ENCODE measurements at places on chromosomes 2 and 18. TPM values are rescaled to one million over a fixed set of nuclear protein-coding genes. Genes with fewer than 3 reads are reported as not detected.
A peak's percentile ranks its signal among the peaks of the same experiment; 100 is the strongest.

DNA sequence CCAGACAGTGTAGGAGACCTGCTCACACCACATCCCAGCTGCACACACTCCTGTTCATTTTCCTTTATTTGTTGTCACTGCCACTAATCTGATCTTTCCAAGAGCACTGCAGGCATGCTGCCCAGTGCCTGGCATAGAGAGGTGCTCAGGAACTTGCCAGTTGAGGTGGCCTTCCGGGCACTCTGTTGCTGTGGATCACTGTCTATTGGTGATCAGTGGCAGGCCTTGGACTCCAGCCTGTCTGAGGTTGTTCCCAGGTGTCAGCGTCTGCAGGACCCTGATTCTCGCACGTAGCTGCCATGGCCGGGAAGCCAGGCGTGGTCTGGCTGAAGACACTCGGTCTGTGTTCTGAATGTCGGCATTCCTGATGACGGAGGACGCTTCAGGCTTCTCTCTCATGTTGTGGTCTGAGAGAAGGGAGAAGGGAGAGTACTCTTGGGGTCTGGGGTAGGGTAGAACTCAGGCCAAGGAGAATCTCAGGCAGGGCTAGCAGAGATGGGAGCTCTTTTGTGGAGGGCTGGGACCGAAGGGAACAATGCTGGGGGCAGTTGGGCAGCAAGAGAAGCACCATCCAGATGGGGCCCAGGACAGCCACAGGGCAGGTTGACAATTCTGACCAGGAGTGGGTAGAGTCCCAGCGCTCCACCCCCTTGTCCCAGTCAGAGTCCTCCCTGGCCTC lies 240.9 kb downstream of the MYCN start:
- no peak overlapping the region for H3K27ac ChIP-seq
- H3K4me1 ChIP-seq, result no peaks in the 10 kb centered on the region
- no peak for DNase-seq
- no peaks in the 10 kb centered on the region for H3K36me3 ChIP-seq

GRCh38 chr2:178846458-178846802 lies 39.2 kb upstream of the TTN start:
- no peak overlapping the region for H3K27ac ChIP-seq
- no peaks in the 10 kb centered on the region for H3K4me1 ChIP-seq
- no peaks in the 10 kb centered on the region for H3K27me3 ChIP-seq
- H3K4me3 ChIP-seq, result no peak overlapping the region

DNA sequence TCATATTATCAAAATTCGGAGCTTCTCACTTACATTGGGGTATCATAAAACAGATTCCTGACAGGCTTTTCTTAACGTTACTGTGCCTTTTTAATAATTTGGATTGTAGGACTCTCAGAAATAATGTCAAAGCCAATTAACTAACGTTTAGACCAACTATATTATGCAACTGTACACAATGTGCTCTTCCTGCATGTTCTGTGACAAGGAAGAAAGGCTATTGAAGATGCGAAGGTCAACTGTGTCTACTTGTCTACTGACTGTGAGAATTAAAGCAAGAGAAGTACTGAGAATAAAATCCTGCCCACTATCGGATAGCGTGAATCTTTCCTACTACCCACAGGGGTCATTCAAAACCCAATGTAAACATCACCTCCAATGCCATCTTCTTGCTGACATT lies 393.0 kb downstream of the NBAS start:
- no peak for DNase-seq
- H3K27ac ChIP-seq, result no peak overlapping the region
- H3K27me3 ChIP-seq, result no peaks in the 10 kb centered on the region
- no peak overlapping the region for H3K4me3 ChIP-seq
- H3K36me3 ChIP-seq, result no peaks in the 10 kb centered on the region
- H3K4me1 ChIP-seq, result no peaks in the 10 kb centered on the region

DNA sequence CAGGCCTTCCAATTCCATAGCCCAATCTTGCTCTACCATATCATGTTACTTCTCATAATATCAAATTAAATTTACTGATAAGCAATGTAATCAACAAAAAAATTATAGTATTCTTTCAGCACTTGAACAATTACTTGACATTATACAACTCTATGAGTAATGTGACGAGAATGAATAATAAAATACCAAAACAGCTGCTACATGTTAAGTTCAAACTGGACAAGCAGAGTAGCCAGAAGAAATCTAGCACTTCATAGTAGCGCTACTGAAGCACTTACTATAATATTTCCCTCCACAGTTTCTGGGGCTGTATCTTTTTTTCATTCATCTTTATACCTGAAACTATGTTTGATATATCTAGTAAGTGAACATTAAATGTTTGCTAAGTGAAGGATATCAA lies 14.9 kb downstream of the PPP3R1 start:
- no peaks in the 10 kb centered on the region for H3K36me3 ChIP-seq
- peak overlapping the region; percentile 26 for H3K27ac ChIP-seq
- DNase-seq, result no peak
- no peak overlapping the region for H3K4me3 ChIP-seq

BOD1L2 gene
- not detected for total RNA-seq

MLPH gene
- 16.5 TPM for total RNA-seq

MBD2 gene
- 27.6 TPM for total RNA-seq

SKOR2 gene
- total RNA-seq, result not detected

CERKL gene
- total RNA-seq, result 2.6 TPM

DNA sequence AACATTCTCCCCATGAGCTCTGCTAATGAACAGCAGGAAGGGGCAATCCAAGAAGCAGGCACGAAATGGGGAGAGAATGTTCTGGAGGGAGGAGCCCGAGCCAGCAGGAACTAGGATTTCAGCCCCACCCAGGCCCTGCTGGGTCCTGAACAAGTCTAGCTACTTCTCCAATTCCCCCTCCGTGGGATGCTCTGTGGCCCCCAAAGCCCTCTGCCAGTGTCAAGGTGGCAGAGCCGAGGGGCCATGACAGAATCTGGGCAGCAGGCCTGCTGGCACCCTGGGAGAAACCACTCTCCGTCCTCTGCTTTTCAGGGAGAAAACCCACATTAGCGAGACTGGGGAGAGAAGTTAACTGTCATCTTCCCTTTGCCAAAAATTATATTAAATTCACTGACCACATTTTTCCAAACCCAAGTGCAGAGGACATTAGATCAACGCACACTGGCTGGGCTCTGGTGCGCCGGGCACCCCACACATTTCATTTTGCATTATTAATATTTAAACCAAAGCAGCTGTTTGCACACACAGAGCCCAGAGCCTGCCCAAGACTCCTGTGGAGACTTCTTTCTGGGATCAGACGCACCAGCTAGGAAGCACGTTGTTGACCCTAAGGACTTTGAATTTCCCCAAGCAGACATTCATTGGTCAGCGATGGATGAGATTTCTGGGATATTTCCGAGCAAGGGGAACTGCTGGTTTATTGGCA lies 80.2 kb upstream of the PKDCC start:
- peak overlapping the region; percentile 84 for H3K27ac ChIP-seq
- H3K4me1 ChIP-seq, result peaks cover 16% of the 10 kb centered on the region
- H3K4me3 ChIP-seq, result no peak overlapping the region
- peak; percentile 40 for DNase-seq
- no peaks in the 10 kb centered on the region for H3K27me3 ChIP-seq
- H3K36me3 ChIP-seq, result no peaks in the 10 kb centered on the region

- DNase-seq, result no peak
- H3K27me3 ChIP-seq, result no peaks in the 10 kb centered on the region
- no peaks in the 10 kb centered on the region for H3K36me3 ChIP-seq
- no peaks in the 10 kb centered on the region for H3K4me1 ChIP-seq
These were observed 6.3 kb upstream of the SCYGR8 start for GRCh38 chr2:227739351-227739750.

DNA sequence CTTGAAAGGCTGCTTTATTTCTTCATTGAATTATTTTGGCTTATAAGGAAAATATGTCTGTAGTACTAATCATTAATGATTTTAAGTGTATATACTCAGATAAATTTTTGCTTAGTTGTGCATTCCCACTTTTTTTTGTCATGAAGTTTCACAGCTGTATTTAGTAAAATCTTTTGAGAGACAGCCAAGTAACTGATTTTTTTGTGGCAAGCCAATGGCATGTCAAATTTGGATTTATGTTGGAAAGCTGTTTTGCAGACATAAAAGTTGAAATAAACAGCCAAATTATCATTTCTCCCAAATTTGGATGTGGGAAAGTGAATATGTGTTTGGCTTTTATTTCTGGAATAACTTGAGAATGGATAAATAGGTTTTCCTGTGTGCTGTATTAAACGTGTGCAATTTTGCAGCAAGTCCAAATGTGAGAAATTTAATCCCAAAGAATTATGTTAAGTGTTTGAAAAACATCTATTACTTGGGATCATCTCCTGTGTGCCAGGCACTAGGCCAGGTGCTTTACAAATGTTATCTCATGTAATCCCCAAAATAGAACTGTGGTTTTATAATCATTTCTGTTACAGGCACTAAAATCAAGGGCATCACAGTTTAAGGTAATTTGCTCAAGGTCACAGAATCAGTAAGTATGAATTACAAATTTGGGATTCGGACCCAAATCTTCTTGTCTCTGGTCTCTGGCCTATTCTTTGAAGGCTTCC lies 160.4 kb downstream of the PTPRM start:
- DNase-seq, result no peak
- H3K4me3 ChIP-seq, result no peak overlapping the region
- H3K36me3 ChIP-seq, result no peaks in the 10 kb centered on the region
- H3K4me1 ChIP-seq, result no peaks in the 10 kb centered on the region

DNA sequence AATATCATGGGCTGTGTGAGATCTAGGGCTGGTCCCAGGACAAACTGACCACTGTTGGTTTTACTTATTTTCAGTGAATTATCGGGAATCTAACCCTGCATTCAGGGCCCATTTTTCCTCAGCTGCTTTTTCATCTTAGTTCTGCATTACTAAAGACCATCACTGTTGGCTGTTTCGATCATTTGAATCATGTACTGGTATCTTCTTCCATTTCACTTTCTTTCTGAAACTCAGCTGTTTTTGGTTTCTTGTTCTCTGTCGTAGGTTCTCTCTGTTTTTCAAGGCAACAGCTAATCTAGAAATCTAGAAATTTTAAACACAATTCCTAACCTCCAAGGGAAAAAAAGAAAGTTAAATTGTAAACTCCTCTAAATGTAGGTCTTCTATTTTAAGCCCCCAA lies 159.9 kb upstream of the SESTD1 start:
- H3K4me1 ChIP-seq, result no peaks in the 10 kb centered on the region
- H3K27me3 ChIP-seq, result no peaks in the 10 kb centered on the region
- H3K27ac ChIP-seq, result no peak overlapping the region
- H3K36me3 ChIP-seq, result no peaks in the 10 kb centered on the region

- no peaks in the 10 kb centered on the region for H3K4me1 ChIP-seq
- H3K4me3 ChIP-seq, result no peak overlapping the region
- H3K27me3 ChIP-seq, result no peaks in the 10 kb centered on the region
- H3K36me3 ChIP-seq, result no peaks in the 10 kb centered on the region
These were observed 125.3 kb upstream of the KLF7 start for GRCh38 chr2:207290833-207291624.

PDE1A gene
- total RNA-seq, result 13.1 TPM

DNA sequence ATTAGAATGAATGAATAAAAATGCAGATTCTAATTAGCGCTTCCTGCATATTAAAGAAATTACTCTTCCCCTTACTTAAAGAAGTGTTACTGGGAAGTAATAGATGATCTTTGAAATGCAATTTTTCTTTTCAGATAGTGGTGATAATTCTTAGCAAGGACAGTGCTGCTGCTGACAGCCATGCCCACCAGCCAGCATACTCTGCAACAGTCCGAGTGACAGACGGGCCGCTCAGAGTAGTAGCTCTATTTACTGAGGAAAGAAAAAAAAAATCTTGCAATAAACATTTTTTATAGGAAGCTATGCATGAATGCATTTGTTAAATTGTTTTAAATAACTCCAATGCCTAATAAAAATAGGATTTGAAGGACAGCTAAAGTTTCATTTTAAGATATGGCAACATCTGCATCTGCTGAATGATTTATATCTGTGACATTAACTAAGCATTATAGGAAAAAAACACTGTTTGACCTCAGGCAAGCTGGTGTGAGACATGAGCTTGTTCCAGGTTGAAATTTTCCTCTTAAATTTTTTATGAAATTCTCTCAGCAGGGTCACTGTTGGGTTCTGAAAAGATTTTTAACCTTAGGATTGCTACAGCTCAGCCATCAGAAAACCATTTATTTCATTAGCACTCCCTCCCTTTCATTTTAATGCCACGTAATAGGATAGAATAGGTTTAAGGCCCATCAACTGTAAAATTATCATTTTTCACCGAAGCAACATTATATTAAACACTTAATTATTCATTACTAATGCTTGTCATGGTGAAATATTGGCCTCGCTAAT lies 393.8 kb downstream of the DCDC2C start:
- no peak for DNase-seq
- H3K4me3 ChIP-seq, result no peak overlapping the region
- no peaks in the 10 kb centered on the region for H3K36me3 ChIP-seq
- H3K27ac ChIP-seq, result no peak overlapping the region

DNA sequence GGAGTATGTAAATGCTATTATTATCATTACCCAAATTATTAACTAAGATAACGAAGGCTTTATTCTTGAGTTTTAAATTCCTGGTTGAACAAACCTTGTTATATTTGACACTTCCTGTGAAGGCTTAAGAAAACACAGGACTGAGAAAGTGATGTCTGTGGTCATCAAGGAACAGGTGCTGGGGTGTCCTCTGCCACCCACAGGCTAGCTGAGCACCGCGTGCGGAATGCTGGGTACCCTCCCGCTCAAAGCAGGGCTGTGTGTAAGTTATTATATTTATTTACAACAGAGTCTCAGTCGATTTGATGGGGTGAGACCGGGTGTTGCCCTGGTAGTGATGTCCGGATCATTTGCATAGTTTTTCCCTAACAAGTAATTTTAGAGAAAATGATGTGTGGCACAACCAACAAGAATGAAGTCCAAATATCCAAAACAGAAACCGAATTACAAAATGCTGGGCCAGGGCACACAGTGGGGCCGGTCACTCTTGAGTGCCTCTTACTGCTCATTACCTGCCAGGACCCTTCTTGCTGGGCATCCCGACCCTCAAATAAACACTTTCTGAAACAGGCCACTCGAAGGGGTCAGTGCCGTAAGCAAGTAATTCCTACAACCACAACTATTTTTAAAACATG lies 49.2 kb downstream of the TMEM18 start:
- DNase-seq, result no peak
- no peak overlapping the region for H3K4me3 ChIP-seq
- H3K27me3 ChIP-seq, result no peaks in the 10 kb centered on the region
- no peaks in the 10 kb centered on the region for H3K4me1 ChIP-seq
- no peaks in the 10 kb centered on the region for H3K36me3 ChIP-seq
- no peak overlapping the region for H3K27ac ChIP-seq

DNA sequence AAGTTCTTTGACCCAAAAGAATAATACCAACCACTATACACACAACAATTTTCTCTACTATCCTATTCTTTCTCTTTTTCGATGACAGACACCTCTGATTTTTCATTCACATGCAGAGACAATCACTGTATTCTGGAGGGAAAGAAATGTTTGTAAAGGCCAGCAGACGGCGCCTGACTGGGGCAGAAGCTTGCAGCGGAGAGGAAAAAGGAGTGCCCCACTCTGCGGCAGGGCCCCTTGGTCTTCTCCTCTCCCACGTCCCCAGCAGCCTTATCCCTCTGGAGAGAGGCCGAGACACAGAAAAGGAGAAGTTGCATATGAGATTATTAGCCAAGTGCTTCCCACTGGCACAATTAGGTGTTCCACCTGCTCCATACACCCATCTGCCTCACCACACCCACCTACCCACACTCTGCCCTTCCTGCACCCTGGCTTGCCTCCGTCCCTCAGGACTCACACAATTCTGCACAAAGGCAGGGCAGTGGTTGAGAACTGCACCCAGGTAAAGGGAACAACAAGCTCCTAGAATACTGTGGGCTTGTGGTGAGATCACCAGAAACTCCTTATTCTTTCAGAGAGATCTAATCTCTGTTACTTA lies 687.3 kb downstream of the NRXN1 start:
- H3K27ac ChIP-seq, result no peak overlapping the region
- H3K27me3 ChIP-seq, result peaks cover 13% of the 10 kb centered on the region
- no peak overlapping the region for H3K4me3 ChIP-seq
- no peaks in the 10 kb centered on the region for H3K4me1 ChIP-seq
- H3K36me3 ChIP-seq, result no peaks in the 10 kb centered on the region

ACKR3 gene
- total RNA-seq, result 18.0 TPM

All from uterus (tissue), 4 donors.